Stimulated activated CD4-positive, alpha-beta T cell treated with anti-CD3 and anti-CD28 coated beads, Interleukin-1b, Interleukin-23, amount 100 ng/mL, for 1 hour (primary cell): ENCODE measurements at places on chromosomes 5 and 9.

- DNase-seq = no peak
Observed at GRCh38 chr5:111699976-111700375, 57.0 kb downstream of the NREP start.

DNA sequence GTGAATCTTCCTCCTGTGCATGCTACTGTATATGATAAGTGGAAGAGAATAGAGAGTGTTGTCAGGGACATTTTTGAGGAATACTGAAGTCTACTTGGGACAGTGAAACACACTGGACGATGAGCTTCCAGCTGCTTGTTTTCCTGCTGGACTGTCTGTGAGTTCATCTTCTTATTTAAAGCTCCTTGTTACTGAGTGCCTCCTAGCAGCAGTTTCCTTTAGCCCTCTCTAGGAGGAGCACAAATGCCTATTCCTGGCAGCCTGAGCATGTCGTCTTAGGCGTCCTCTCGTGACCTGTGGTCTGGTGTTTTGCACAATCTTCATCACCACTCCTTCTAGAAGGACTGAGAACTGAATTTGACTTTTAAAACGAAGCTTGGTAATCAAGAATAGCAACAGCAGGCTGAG, 43.8 kb downstream of the ANKRD33B start:
- DNase-seq = no peak

- no peak for DNase-seq
Observed at GRCh38 chr5:59648038-59648831, 245.3 kb downstream of the PDE4D start.

- no peak for DNase-seq
Observed at GRCh38 chr9:113219186-113219936, 1.7 kb downstream of the FKBP15 start.
